ENCODE measurements at places on chromosomes 6 and 20.

DNA sequence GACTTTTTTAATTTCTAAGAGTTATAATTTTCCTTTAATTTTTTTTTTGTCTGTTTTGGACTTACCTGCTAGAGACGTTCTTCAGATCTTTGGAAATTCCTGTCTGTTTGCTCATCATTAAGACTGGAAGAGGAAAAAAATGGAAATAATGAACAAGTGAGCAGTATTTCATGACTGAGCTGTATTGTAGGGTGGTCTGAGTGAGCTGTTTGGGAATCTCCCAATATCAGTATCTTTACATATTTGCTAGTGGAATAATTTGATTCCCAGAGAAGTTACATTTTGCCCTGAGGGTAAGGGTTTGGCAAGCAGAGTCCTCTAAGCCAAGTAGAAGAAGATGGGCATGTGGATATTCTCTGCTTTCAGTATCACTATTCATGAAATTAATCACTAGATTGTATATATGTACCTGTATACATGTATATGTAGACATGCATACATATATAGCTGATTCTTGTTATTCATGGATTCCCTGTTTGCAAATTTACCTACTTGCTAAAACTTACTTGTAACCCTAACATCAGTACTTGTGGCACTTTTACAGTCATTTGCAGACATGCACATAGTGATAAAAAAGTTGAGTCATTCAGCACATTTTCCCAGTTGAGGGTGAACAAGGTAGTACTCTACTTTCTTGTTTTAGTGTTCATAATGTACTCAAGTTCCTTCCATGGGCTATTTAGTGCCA is 13.5 kb downstream of the ZC2HC1B start:
- DNase-seq, result no peak

DNA sequence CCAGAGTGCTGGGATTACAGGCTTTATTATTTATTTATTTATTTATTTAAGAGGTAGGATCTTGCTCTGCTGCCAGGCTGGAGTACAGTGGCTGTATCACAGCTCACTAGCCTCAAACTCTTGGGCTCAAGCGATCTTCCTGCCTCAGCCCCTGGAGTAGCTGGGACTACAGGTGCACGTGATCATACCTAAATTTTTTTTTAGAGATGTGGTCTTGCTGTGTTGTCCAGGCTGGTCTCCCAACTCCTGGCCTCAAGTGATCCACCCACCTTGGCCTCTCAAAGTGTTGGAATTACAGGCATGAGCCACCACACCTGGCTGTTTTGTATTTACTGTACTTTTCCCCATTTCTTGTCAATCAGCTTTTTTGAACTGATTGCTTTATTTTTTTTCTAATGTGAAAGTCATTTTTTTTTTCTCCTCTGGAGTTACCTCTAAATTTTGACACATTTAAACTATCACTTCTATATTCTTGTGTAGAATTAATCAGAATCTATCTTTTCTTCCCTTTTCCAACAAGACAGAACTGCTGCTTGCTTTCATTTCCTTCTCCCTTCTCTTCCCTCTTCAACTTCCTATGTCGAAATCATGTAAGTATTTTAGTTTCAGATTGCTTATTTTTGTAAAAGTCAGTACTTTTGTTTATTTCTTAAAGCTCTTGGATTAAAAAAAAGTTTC is 12.0 kb downstream of the PANK2 start:
- DNase-seq, result no peak

DNA sequence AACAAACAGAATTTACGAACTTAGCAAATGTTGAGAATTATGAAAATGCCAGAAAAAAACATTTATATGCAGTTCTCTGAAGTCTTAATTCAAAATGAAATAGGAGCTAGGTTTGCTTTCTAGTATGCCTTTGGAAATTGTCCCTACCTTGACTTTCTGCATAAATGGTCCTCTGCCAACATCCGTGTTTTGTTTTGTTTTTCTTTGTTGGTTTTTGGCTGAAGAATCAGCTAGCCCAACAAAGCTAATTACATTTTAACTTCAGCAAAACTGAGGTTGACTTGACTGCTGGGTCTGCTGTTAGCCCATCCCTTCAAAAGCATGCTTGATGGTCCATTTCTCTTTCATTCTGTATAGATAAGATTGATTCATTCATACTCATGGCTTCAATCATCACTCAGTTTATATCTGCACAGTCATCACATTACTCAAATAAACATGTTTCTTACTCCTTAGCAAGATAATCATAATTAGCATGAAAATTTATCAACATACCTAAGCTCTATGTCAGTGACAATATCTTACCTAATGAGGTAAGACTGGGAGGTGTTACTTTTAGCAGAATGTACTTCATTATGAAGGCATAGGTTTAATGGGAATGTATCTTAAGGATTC is 76.4 kb downstream of the ADGRB3 start:
- DNase-seq, result no peak

GRCh38 chr6:13299403-13299821 is 28.9 kb downstream of the TBC1D7 start:
- DNase-seq, result no peak

- no peak for DNase-seq
These were observed 67.9 kb upstream of the HMGN3 start for GRCh38 chr6:79302341-79302740.

DNA sequence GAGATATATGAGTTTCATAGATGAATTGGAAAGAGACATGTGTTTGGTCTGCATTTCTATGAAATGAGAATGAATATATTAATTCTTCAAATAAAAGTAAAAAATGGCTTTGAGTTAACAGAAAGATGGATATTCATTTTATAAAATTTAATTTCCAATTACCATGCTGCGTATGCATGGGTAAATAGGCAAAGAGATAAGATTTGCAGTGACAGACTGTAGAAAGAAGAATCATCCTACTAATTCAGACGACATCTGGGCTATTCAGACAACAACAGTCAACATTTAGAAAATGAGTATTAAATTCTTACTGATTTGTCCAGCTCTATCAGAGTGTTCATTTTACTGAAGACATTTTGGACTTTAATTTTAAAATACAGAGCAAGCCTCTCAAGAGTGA is 602.2 kb upstream of the NRSN1 start:
- no peak for DNase-seq

DNA sequence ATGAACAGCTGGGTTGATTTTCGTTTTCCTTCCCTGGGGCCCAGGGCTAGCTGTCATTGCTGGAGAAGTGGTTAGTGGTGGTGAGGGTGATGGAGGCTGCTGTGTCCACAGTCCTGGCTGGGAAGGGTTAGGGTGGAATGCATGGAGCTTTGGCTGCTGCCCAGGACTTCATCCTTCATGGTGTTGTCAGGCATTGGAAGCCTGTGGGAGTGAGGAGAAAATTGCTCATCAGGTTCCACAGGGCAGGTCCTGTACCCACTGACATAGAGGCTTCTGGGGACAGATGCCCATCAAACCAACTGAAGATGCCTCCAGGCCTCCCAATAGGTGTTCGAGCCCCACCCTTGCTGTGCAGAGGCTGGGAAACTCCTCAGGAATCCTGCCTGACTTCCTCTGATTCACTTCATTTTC is 262.4 kb upstream of the SUPT3H start:
- no peak for DNase-seq

DNA sequence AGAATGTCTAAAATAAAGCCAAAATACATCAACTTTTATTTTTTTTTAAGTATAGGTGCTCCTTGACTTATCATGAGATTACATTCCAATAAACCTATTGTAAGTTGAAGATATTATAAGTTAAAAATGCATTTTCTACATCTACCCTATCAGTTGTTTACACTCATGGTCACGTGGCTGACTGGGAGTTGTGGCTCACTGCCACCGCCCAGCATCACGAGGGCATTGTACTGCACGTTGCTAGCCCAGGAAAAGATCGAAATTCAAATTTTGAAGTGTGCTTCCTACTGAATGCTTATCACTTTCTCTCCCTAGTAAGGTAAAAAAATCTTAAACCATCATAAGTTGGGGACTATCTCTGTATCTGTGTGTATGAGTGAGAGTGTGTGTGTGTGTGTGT is 126.6 kb upstream of the RIN2 start:
- no peak for DNase-seq

DNA sequence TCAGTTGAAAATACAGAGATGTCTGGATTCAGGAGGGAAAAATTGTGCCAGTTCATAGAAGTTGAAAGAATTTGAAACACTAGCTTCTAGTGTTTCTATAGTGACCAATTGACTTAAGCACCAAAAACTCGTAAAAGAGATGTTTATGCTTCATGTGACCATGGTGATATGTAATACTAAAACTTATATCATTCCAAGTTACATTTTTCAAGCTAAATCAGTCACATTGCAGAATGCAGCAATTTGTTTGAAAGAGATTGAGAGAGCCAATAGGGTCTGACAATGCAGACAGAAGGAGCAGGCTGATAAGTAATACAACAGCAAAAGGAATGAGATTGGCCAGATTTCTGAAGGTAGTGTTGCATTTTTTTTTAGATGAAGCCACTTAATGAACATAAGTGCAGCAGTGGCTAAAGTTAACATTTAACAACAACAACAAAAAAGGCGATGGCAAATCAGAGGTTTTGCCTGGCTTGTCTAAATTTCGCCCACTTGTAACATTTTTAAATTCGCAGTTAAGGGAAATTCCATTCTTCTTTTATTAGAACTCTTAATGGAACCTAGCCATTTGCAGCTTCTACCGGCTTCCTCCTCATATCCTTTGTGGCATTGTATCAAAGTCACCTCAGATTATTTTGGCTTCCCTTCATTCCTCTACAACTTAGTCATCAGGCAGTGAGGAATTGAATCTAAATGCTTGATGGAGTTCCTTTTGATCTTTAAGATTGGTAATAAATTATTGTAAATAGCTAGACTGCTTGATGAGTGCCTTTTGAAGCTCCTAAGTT is 484.0 kb upstream of the SOX4 start:
- no peak for DNase-seq

GRCh38 chr6:11353921-11354389 is 121.5 kb upstream of the NEDD9 start:
- peak; percentile 80 for DNase-seq

DNA sequence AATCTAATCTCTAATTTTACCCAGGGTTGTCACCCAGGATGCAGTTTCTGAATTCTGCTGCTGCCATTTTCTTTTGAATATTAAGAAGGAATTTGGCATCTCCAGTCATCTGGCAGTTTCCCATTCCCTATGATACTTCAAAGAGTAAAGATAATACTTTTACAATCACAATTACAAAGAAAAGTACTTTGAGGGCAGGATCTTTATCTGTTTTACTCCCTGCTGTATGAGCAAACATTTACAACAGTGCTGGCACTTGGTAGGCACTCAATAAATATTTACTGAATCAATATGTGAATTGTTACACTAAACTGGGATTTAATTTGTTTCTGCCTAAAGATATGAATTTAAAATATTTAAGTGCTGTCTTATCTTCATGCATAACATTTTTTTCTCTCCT is 224.9 kb downstream of the EPHA7 start:
- DNase-seq, result no peak

DNA sequence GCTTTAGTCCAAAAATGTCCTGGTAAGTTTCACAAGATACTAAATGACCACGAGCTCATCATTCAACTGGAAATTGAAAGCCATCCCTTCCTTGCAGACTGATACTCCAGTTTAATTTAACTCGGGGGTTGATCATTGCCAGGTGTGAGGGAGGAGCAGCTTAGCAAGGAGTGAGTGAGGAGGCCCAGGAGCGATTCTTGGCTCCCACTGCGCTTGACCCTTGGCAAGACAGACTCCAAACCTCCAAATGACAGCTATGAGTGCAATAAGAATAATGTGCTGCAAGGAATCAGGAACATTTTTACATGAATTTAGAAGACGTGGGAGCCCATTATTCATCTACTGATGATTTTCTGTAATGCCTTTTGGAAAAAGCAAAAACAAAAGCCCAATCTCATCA is 64.9 kb downstream of the LAMA4 start:
- no peak for DNase-seq

GRCh38 chr6:27894839-27895762 is 17.1 kb downstream of the OR2B2 start:
- DNase-seq, result peak; percentile 66

GRCh38 chr6:148700741-148701311 is 46.0 kb upstream of the UST start:
- DNase-seq, result no peak

DNA sequence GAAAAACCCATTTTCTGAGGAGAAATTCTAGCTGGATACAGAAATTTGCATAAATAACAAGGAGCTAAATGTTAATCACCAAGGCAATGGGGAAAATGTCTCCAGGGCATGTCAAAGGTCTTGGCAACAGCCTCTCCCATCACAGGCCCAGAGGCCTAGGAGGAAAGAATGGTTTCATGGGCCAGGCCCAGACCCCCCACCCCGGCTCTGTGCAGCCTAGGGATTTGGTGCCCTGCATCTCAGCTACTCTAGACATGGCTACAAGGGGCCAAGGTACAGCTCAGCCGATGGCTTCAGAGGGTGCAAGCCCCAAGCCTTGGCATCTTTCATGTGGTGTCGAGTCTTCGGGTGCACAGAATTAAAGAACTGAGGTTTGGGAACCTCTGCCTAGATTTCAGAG is 321.2 kb upstream of the ID4 start:
- no peak for DNase-seq

DNA sequence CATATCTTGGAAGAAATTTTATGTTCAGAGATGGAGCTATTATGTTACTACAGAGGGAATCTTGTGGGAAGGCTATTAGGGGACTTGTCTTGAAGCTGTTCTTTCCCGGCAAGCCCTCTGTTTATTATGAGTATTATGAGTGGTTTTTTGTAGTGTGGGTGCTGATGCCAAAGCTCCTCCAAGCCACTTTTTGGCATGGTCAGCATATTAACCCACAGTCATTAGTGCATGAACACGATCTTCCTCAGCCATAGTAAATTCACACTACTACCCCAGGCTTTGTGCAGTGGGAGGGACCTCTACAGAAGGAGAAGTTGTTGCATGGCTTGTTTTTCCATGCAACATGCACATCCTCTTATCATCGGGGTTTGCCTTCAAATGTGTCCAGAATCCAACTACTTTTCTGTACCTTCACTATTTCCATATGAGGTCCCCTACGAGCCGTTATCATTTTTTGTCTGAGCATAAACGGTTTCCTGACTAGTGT is 6.5 kb upstream of the BMP6 start:
- DNase-seq, result no peak

GRCh38 chr20:51886891-51887608 is 84.7 kb upstream of the SALL4 start:
- DNase-seq, result no peak

- DNase-seq, result no peak
These were observed 205.4 kb downstream of the ZFAND3 start for GRCh38 chr6:38024908-38025307.

GRCh38 chr6:163579111-163579879 is 164.8 kb downstream of the QKI start:
- DNase-seq, result no peak

GRCh38 chr20:37699202-37699601 is 5.4 kb downstream of the CTNNBL1 start:
- DNase-seq, result no peak

Data from stimulated activated CD4-positive, alpha-beta T cell treated with anti-CD3 and anti-CD28 coated beads, Interleukin-4, amount 100 ng/mL, for 24 hours (primary cell).